EL (cell line): ENCODE measurements at places on chromosomes 1 and 21.

- no peak for DNase-seq
These were observed 20.4 kb downstream of the KCNN3 start for GRCh38 chr1:154849645-154850131.

GRCh38 chr1:213337025-213337678 is 286.1 kb downstream of the RPS6KC1 start:
- no peak for DNase-seq

GRCh38 chr1:155272466-155273342 is 600 bp downstream of the CLK2 start:
- peak; percentile 59 for DNase-seq

DNA sequence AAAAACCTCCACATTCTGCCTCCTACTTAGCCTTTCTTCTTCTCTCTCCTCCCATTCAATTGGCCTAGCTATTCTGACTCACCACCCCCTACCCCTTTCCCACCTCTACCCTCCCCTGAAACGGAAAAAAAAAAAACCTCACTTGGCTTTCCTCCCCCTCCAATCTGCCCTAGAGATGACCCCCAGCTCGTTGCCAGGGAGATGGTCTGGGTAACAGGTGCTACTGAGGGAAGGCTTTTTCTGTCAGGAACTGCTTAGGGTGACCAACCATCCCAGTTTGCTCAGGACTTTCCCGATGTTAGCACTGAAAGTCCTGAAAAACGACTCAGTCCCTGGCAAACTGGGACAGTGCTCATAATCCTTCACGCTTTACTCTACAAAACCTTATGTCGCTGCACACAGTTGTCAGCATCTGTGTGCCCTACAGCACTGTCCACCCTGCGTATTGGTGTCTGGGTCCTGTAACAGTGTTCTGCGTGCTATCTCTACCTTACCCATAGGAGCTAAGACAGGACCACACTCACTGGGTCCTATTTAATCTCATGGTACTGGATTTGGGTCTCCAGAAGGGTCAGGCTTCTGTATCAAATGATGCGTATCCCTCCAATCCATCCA is 7.7 kb upstream of the CADM3 start:
- DNase-seq = no peak
